ENCODE measurements at places on chromosomes 2 and 18.

- no peak for DNase-seq
These were observed 15.7 kb downstream of the CCL20 start for GRCh38 chr2:227829337-227829736.

DNA sequence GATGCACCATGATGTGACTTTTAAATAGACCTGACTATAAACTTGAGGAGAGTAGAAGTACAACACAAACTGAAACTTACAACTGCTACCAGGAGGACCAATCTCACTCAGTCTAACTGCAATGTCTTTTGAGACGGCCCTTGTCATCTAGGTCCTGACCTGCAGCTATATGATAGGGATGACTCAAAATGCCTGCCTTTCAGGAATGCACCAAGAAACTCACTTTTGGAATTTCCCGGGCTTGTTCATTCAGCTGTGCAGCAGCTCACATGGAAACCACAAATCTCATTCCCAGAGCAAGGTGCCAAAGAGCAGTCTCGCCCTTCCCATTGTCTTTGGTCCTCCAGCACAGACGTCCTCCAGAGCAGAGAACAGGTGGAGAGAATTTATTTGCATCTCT, 113.7 kb downstream of the SPOPL start:
- no peak for DNase-seq

- DNase-seq, result peak; percentile 26
These were observed 82.7 kb downstream of the COL5A2 start for GRCh38 chr2:189096769-189097447.

DNA sequence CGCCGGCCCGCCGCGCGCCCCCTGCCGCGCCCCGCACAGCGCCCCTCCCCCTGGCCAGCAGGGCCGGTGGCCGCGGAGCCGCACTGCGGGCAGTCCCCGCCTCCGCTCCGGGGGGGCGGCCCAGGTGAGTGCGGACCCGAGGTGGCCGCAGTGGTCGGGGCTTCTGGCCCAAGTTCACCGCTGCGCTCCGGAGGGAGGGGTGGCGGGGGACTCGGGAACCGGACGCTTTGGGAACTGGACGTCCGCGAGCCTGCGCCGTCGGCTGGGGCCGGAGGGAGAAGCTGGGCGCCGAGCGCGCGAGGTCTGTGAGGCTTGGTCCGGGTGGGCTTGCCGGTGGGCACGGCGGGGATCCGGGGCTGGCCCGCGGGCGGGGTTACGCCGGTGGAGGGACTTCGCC, 591 bp upstream of the LDLRAD4 start:
- no peak for DNase-seq

DNA sequence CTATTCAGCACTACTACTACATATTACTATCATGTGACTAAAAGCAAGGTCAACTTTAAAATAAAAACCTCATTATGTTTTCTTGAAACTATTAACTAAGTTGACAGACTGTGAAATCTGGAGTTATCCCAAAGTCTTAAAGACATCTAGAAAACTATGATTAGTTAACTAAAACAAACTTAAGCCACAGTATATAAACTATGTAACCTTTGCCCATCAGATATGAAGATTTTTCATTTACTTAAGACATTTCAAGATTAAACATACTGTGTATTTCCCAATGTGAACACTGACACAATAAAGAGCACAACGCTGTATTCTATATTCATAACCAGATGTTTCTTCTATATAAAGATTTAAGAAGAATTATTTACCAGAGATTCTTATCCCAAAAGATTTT, 33.5 kb upstream of the CACNB4 start:
- no peak for DNase-seq

- DNase-seq, result no peak
These were observed 17.4 kb downstream of the ASB18 start for GRCh38 chr2:236246711-236247246.

DNA sequence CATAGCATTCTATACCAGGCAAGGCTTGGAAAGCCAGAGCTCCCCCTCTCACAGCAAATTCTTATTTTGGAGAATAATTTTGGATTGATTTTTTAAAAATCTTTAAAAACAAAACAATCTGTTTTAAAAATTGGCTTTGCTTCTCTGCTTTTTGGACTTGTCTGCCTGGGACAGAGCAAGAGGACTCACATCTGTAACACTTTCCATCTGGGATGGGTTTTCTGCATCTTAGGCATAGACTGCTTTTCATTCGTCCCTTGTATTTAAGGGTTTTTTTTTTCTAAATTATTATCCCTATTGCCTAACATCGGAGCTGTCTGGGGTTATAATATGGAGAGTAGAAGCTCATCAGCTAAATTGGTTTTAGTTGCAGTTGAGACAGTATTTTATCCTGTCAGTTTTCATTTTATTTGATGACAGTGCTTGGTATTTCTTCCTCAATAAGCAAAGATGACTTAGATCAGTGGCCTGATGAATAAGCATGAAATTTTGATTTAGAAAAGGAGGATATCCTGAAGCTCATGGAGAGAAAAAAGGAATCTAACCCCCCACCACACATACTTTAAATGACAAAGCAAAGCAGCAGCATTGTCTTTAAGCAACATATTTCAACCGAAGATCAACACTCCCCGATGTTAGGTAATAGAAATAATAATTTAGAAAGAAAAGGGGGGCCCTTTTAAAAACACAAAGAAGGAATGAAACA, 2.3 kb upstream of the FZD7 start:
- no peak for DNase-seq

DNA sequence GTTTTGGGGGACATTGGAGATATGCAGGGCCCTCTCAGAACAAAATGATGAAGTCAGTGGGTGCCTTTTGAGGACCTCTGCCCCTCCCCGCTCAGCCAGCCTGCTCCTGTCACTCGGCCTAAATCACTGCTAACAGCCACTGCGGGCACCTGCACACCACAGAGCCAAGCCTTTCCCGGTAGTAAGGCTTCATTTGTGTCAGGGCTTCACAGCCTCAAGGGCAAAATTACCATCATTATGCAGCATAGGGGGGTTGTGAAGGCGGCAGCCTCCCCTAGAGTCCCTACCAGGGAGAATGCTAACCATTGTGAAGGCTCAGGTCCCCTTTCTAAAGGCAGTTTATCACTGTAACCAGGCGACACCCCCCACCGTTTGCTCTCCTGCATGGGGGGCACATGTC, 519.8 kb upstream of the MYT1L start:
- no peak for DNase-seq

DNA sequence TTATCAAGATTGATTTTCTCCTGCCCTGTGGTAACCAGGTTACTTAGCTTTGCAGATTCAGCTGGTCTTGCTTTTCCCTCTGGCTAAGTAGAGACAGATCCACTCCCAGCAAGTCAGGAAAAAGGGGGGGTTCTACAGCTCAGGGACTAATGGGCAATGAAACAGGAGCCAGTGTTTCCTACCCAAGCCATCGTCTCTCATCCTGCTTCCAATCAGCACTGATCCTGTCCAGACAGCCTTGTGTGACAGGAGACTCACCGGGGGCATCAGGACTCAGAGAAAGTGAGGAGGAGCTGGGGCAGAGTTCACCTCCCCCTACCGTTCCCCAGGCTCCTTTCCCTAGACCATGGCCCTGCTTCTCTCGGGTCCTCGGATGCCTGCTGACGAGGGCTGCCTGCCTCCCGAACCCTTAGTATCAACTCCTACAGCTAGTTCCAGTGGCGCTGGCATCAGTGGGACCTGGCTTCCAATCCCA, 307.6 kb downstream of the ALK start:
- no peak for DNase-seq

GRCh38 chr2:47457268-47457667, 54.3 kb downstream of the MSH2 start:
- no peak for DNase-seq

DNA sequence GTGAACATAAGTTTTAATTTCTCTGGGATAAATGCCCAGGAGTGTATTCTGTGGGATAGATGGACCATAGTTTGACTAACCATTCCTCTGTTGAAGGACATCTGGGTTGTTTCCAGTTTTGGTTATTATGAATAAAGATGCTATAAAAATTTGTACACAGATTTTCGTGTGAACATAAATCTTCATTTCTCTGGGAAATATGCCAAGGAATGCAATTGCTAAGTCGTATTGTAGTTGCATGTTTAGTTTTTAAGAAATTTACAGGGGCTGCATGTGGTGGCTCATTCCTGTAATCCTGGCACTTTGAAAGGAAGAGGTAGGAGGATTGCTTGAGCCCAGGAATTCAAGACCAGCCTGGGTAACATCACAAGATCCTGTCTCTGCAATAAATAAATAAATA, 6.9 kb upstream of the SLC11A1 start:
- DNase-seq, result no peak

- no peak for DNase-seq
These were observed 91.8 kb downstream of the NOL10 start for GRCh38 chr2:10597956-10598355.

GRCh38 chr18:3593381-3593903, 143.5 kb downstream of the TGIF1 start:
- peak; percentile 40 for DNase-seq

DNA sequence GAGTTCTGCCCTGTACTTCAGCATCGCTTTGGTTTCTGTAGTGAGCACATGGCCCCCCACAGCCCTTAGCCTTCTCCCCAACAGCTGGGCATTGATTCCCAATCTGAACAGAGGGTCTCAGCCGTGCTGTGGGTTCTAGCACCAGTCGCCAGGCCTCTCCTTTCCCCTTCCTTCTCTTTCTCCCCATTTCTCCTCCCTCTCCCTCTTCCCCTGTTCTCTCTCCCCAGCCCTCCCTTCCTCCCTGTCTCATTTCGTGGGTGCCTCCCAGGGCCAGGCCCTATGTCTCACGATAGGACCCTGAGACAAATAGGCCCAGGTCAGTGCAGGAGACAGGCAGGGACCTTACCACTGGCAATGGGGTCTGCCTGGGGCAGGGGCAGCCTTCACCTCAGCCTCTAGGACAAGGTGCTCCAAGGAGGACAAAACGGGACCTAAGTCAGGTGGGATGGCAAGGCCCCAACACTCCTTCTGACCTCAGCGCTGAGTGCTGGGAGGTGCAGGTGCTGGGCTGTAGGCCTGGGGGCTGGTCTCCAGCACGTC, 143.4 kb upstream of the GPC1 start:
- DNase-seq, result no peak

GRCh38 chr2:85949280-85949679, 60.5 kb upstream of the ST3GAL5 start:
- DNase-seq, result no peak

DNA sequence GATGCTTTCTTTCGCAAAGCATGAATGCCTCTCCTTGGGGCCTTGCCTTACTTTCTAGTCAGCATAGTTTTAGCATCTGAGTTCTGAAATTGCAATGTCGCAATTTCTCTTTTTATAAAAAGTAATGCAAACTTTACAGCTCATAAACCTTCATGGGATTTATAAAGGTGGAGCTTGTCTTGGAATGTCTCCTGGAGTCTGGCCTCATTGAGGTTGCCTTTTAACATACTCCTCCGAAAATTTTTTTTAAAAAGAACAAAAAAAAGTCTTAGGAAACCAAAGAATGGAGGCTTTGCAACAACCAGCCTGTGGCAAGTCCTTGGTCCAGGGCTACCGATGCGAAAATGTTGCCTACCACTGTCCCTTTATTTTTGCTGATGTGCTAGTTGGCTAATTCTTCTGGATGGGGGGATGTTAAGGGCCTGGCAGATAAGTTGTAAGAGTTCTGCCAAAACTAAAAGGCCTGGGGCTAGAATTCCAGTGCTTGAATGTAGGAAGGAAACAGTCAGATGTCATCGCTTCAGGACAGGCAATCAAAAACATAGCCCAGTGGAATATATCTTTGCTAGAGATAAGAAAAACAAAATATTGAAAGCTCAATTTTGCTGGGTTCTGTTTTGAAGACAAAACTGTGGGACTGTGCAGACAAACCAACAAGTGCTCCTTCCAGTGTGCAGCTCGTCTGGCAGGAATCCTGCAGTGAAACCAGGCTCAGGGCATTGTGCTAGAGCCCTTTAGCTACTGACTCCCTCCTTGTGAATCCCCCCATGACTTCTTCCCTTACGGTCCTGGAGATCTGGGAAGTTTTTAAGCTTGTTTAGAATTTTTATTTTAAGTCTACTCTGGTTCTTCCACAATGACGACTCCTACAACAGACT, 213.0 kb downstream of the PIEZO2 start:
- no peak for DNase-seq

DNA sequence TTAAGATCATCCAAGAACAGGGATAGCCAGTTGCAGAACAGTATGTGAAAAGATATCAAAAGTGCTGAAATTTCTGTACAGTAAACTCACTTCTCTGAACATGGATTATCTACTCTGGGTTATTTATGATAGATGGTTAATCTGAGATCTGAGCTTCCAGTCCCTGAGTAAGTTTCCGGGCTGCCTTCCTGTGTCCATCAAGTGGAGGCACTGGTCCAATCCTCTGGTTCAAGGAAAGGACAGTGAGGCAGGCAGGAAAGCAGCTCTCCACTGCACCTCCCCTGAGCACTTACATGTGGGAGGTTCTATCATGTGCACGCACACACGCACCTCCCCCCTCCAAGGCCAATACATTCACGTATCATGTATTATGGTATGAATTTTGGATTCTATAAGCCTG, 32.5 kb downstream of the GPR45 start:
- no peak for DNase-seq

DNA sequence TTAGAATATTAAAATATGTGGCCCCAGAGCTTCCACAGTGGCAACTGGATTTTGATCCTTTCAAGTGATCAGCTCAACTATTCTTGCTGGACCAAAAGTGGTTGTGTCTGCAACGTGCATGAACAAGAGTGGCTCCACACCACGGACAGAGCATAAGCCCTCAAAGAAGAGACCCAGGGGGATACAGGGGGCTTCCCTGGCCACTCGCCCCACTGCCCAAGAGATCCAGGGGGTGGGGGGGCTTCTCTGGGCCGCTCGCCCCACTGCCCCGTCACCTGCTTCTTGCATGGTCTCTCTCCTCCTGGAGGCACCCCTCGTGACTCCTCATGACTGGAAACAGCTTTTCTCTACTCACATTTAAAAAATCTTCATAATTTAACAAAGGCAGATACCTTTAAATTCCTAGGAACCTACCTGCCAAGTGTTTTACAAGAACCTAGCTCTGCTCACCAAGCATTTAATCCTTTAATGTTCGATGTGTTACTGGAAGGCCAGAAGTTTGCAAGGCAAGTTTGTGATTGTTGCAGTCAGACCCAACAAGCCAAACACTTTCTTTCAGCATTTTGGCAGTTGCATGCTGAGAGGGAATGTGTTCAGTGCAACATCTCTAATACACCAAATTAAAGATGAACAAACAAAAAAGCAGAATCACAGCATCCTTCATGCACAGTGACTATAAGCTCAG, 174.3 kb downstream of the BCL2 start:
- no peak for DNase-seq

DNA sequence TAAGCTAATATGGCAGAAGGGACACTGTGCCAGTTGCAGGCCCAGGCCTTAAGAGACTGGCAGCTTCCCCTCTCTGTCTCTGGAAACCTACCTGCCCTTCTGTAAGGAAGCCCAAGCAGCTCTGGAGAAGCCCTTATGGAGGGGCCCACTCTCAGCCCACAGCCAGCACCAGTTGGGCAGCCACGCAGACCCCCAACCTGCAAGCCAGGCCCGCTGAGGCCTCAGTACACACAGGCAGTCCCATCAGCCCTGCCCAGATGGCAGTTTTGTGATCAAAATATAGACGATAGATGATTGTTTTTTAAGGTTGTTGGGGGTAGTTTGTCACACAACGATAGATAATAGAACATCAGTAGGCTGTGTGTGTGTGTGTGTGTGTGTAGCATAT, 36.8 kb upstream of the ALPP start:
- DNase-seq, result no peak

- no peak for DNase-seq
These were observed 694.6 kb upstream of the ACVR2A start for GRCh38 chr2:147150241-147150635.

GRCh38 chr2:189791338-189792042, 7.2 kb downstream of the PMS1 start:
- no peak for DNase-seq

GRCh38 chr18:45724601-45725000, 620 bp downstream of the SLC14A1 start:
- DNase-seq, result no peak

- DNase-seq, result no peak
These were observed 109.4 kb downstream of the KCTD1 start for GRCh38 chr18:26438980-26439379.

All from stromal cell of bone marrow (primary cell).